Right cardiac atrium (tissue), 5 donors: ENCODE measurements at places on chromosomes 12 and 14. TPM values are rescaled to one million over a fixed set of nuclear protein-coding genes. Genes with fewer than 3 reads are reported as not detected.

The FBXO33 gene
- 4.0 TPM for polyA plus RNA-seq

The SLC35F4 gene
- not detected for polyA plus RNA-seq

The OVCH1 gene
- 0.07 TPM for polyA plus RNA-seq

The P2RX2 gene
- polyA plus RNA-seq: not detected

The MON2 gene
- polyA plus RNA-seq: 9.1 TPM

The ITGA7 gene
- 288 TPM for polyA plus RNA-seq

The KLRG1 gene
- polyA plus RNA-seq: 5.7 TPM

The AMIGO2 gene
- 5.2 TPM for polyA plus RNA-seq

The WNT1 gene
- polyA plus RNA-seq: not detected

The ENTPD5 gene
- polyA plus RNA-seq: 5.7 TPM

The OR6C2 gene
- not detected for polyA plus RNA-seq

The P2RX7 gene
- 1.1 TPM for polyA plus RNA-seq

DNA sequence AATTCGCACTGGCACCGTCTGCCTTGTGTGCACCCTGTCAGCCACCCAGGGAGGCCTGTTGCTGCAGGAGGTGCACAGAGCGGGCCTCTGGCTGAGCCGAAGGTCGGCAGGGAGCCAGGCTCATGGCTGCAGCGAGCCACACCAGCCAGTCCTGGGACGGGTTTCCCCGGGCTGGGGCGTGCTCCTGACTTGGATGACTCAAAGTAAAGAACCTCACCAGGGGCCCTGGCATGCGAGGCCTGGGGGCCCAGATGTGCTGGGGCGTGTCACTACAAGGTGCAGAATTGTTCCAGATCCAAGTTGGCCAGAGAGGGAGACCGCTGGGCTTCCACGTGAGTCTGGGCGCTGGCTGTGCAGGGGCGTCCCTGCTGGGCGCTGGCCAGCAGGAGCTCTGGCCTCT is 34.5 kb downstream of the FBRSL1 start:
- DNase-seq: no peak

DNA sequence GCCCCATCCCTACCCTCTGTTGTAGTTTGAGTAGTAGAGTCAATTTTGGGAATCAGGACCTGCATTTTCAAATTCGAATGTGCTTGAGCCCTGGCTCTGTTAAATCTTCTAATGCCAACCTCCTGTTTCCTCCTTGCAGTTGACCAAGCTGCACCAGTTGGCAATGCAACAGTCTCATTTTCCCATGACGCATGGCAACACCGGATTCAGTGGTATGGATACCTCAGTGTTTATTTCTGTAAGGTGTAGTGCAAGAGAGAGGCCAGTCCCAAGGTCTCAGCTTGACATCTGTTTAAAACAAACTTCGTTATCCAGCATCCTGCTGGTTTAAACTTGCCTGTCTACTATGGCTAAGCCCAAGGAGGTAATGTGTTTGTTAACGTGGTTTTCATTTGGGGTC is 15.2 kb downstream of the PCBP2 start:
- DNase-seq: no peak

GRCh38 chr12:64186789-64187188 is 35.3 kb downstream of the KICS2 start:
- no peak for DNase-seq

DNA sequence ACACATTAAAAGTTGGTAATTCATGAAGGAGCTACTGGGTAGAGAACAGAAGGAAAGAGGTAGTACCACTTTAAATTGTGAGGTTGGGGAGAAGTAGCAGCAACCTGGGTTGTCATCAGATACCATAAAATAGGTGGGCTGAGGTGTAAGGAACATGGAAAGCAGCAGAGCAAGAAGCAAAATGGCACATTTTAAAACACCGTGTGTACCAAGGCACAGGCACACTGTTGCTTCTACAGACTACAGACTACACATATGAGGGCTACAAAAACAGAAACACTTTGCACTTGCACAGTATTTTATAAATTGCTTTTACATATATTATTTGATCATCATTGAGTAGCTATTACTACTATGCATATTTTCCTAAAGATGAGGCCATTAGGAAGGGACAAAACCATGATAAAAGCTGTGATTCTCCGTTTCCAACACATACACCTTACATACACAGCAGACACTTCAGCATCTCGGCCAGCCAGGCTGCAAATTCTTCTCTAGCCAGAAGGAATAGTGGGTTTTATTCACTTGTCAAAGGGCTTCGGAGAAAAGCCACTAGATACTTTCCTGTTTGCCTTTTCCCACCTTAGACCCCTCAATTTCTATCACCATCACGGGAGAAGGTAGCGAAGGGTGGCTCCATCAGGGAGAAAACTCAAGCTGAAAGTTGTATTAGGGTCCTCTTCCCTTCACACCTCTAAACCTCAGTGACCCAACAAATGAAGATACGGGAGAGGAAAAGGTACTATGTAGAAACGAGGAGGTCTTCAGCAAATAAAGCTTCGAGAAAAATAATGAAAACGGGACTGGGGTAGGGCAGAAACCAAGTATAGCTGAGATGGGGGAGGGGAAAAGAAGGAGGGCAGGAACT is 1.6 kb downstream of the PYM1 start:
- no peak for DNase-seq

DNA sequence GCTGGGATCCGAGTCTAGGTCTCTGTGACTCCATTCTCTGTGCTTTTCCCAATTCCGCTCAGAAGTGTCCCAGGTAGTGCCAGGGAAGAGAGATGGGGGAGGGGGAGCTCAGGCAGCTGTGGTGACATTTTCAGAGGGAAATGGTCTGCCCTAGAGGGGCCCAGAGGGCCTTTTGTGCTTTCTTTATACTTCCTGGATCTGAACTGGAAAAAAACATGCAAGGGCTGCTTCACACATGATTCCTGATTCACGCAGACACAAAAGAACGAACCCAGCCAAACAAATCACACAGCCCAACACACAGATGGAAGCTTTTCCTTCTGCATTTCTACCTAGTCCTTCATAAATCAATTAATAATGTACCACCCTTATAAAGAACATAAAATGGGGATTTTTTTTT is 26.5 kb downstream of the GPR68 start:
- no peak for DNase-seq

DNA sequence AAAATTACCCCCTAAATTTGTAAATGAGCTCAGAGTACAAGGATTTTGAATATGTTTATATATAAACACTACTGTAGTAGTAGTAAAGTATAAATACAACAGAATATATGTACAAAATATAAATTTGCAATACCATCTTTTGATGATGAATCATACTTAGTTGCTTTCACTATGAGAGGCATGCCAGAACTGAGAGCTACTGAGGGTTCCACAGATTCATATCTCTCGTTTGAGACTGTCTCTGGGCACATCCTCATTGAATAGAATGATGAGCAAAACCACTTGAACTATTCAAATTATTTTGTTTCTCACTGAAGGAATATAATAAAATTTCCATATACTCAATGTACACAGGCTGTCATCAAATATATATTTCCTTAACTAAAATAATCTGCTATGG is 417.6 kb downstream of the NAV3 start:
- no peak for DNase-seq

- no peak for DNase-seq
These were observed 449.6 kb upstream of the CCDC196 start for GRCh38 chr14:66036547-66036946.

DNA sequence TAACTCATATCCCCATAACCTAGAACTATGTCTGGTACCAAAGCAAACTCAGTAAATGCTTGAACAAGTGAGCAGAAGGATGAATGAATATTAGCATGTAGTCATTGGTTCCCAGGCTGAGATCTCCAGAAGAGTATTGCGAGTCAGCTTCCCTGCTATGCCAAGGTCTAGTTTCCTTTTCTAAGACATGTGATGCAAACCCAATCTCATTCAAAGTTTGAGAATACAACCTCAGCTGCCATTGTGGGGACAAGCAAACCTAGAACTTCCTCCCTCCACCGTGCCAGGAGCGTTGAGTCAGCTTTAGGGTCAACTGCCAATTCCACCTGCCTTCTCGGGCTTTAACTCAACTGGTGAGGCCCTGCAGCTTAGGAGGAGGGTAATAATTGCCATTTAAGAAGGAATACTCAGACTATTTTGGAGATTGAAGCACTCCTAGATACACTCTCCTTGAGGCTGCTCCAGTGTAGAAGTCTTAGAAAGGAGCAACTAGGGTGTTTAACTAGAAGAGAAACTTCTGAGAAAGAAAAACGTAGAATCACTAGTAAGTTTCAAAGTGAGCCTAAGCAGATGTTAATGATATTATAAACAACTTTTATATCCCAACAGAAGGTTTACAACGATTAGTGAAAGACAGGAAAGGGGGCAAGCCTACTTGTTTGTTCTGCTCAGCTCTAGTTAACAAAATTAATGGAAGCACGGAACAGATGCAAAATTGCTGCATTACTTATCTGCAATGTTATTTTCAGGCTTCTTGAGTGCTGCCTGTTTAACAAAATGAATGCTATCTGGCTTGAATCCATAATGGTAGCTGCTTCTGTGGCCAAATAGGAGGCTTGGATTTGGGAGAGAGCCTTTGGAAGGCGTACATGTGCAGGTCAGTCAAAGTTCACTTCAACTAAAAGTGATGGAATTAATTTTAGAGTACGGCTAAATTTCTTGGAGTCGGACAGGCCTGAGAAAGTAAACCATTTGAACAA is 96.9 kb downstream of the HELB start:
- DNase-seq: no peak

GRCh38 chr14:75315144-75315543 is 36.5 kb downstream of the FOS start:
- no peak for DNase-seq

- DNase-seq: peak; percentile 63
These were observed at the start of gene LRRC9 for GRCh38 chr14:59919570-59920377. LRRC9 (plus strand) TSS chr14:59920144.

DNA sequence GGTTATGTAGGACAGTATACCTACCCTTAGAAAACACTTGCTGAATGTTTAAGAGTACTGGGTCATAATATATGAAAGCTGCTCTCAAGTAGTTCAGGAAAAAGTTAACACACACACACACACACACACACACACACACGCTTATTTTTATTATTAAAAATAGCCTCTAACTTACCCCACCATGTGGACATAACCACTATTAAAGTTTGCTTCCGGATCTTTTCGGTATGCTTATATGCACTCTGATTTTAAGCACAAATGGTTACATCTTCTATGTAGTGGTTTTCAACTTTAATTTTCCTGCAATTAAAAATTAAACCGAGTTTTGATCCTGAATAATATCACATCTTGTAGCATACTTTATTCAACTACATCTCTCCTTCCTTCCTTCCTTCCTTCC is 84.9 kb upstream of the TRAF3 start:
- no peak for DNase-seq

- no peak for DNase-seq
These were observed 29.0 kb downstream of the PEBP1 start for GRCh38 chr12:118164798-118165486.

- DNase-seq: no peak
These were observed 313.2 kb downstream of the SEC23A start for GRCh38 chr14:38789805-38790204.

DNA sequence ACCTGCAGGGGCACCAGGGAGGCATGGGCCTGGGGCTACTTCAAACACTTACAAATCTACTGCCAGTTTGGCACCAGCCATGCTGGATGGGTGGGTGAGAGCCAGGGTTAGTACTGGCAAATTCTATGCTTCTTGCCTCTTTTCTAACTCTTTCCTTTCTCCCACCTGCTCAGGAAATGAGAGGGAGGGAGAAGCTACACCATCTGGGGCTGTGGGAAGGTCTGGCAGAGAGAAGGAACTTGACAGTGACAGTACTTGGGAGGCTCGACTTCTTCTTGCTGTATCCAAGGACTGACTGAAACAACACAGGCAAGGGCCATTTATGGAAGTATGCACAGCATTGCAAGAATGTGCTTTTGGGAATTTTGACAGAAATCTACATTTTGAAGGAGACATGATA is 149.6 kb upstream of the DYRK2 start:
- no peak for DNase-seq

DNA sequence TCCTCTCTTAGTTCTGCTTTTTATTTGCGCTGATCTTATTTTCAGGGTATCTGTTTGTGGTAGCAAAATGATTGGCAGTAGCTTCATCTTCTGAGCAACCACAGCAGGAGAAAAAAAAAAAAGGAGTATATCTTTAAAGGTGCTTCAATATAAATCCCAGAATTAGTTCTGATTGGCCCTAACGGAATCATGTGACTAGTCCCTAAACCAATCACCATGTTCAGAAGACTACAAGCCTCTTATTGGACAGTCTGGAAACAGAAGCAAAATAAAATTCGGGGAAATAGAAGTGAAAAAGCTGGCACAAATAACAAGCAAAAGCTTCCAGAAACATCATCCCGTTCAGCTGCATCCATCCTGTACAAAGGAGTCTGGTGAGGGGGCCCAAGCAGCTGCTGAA is 49.9 kb upstream of the PTPRO start:
- DNase-seq: no peak

GRCh38 chr14:104477666-104478380 is 101.7 kb upstream of the C14orf180 start:
- DNase-seq: no peak

GRCh38 chr14:78595797-78596196 is 425.6 kb downstream of the NRXN3 start:
- no peak for DNase-seq

DNA sequence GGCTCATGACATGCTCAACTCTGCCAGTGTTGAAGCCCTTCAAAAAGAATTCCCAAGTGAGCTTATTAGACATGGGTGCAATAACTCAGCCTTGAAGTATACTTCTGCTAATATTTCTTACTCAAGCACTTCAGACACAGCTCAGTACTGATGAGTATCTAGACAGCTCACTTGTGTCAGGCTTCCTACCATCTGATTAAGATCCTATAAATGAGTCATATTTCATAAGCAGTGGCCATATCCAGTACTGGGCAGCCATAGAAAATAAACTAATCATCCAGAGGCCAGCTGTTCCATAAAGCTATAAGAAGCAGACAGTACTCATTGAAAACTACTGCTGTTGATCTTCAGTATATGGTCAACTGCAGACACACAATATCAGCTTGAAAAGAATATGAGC is 12.9 kb downstream of the FSCB start:
- DNase-seq: no peak

DNA sequence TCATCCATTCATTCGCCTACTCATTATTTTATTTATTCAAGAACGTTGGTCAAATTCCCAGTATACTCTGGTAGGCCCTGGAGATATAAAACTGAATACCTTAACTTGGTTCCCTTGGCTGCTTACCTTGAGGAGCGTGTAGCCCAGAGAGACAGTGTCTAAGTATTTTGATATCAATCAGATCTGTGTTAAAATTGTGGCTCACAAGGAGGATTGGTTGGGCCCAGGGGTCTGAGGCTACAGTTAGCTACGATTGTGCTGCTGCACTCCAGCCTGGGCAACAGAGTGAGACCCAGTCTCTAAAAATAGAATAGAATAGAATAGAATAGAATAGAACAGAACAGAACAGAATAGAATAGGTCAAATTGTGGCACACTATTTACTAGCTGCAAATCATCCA is 438.4 kb downstream of the ADAMTS20 start:
- no peak for DNase-seq

DNA sequence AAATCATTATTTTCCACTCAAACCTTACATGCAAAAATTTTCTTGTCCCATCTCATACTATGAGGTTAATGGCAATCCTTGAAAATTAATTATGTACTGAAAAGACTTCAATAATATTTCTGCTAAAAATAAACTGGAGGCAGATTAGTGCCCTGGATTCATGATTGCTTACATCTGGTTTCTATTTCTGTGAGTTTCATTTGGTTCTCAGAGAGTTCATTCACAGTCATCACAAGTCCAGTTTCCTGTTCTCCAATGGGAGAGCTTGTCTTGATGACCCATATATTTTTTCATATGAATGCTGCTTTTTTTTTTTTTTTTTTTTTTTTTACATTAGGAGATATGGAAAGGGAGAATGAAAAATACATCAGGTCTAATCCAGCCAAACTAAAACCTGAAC is 6.6 kb upstream of the PTHLH start:
- no peak for DNase-seq
